Esophagus squamous epithelium (tissue), 5 donors: ENCODE measurements at places on chromosomes 5 and 9.

- no peak for DNase-seq
Observed at GRCh38 chr9:77011973-77012821, 7.3 kb upstream of the FOXB2 start.

- DNase-seq, result no peak
Observed at GRCh38 chr9:137429974-137430722, 7.0 kb downstream of the NOXA1 start.

GRCh38 chr5:132224716-132225115 lies 2.9 kb downstream of the P4HA2 start:
- no peak for DNase-seq

GRCh38 chr5:115657881-115658233 lies 32.0 kb upstream of the TMED7 start:
- DNase-seq, result no peak

DNA sequence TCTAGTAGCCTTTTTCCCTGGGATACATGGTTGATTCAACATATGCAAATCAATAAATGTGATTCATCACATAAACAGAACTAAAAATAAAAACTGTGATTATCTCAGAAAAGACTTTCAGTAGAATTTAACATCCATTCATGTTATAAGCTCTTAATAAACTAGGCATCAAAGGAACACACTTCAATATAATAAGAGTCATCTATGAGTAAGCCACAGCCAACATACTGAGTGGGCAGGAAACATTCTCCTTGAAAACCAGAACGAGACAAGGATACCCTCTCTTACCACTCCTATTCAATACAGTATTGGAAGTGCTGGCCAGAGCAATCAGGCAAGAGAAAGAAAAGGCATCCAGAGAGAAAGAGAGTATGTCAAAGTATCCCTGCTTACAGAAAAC lies 239.9 kb downstream of the ATPSCKMT start:
- no peak for DNase-seq

GRCh38 chr5:34682926-34683623 lies 26.9 kb downstream of the RAI14 start:
- no peak for DNase-seq

- no peak for DNase-seq
Observed at GRCh38 chr5:24668050-24668449, 23.3 kb upstream of the CDH10 start.

GRCh38 chr9:128818839-128819715 lies 777 bp downstream of the ENDOG start:
- no peak for DNase-seq
